H4 (cell line): ENCODE measurements at places on chromosomes 7 and 10. TPM values are rescaled to one million over a fixed set of nuclear protein-coding genes. Genes with fewer than 3 reads are reported as not detected.

GRCh38 chr10:103692436-103692951 is 162.9 kb downstream of the SH3PXD2A start:
- DNase-seq, result no peak

SPRN gene
- total RNA-seq, result not detected in 2 replicates

MSS51 gene
- total RNA-seq, result 0.12 TPM in 1 of 2 replicates, not detected in the other

NET1 gene
- 12.6 and 13.0 TPM in 2 replicates for total RNA-seq

DNA sequence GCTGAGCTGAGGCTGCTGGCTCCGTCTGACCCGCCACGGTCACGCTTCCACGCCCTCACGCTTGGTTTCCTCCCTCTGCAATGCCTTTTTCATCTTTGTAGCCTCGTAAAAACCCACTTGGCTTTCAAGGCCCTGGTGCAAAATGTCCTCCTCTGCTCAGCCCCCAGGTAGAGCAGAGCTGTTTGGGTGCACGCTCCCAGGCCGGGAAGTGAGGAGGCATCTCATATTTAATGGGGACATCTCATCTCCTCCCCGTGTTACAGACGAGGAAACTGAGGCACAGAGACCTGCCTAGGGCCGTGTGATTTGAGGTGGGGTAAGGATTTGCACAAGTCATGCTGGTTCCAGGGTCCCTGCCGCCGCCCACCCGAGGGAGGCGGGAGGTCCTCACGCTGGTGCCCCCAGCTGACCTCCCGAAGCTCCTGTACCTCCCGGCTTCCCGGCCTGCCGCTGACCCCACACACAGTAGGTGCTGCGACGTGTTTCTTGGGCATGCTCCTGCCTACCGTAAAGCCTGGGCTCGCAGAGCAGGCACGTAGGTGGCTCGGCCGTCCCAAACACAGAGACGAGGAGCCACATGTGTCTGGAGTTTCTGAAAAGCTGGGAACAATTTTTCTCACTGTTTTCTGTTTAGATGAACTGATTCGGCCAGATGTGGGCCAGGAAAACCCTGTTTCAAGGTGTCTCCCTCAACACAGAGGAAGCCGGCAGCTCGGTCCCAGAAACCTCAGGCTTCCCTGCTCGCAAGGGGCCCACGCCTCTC is 11.5 kb downstream of the FOXL3 start:
- no peak for DNase-seq

TNPO3 gene
- total RNA-seq, result 54.5 and 57.5 TPM in 2 replicates

GRCh38 chr10:47457528-47457820 is 26.4 kb downstream of the ANXA8 start:
- DNase-seq, result no peak

- no peak for DNase-seq
Observed at GRCh38 chr10:133355266-133355665, 2.6 kb downstream of the FUOM start.

- no peak for DNase-seq
Observed at GRCh38 chr10:132066186-132066585, 440 bp downstream of the JAKMIP3 start.

IFIT1B gene
- 0.12 TPM in 1 of 2 replicates, not detected in the other for total RNA-seq
